Fibroblast of skin of right quadriceps (primary cell): ENCODE measurements at places on chromosomes 11 and 22.
A peak's percentile ranks its signal among the peaks of the same experiment; 100 is the strongest.

DNA sequence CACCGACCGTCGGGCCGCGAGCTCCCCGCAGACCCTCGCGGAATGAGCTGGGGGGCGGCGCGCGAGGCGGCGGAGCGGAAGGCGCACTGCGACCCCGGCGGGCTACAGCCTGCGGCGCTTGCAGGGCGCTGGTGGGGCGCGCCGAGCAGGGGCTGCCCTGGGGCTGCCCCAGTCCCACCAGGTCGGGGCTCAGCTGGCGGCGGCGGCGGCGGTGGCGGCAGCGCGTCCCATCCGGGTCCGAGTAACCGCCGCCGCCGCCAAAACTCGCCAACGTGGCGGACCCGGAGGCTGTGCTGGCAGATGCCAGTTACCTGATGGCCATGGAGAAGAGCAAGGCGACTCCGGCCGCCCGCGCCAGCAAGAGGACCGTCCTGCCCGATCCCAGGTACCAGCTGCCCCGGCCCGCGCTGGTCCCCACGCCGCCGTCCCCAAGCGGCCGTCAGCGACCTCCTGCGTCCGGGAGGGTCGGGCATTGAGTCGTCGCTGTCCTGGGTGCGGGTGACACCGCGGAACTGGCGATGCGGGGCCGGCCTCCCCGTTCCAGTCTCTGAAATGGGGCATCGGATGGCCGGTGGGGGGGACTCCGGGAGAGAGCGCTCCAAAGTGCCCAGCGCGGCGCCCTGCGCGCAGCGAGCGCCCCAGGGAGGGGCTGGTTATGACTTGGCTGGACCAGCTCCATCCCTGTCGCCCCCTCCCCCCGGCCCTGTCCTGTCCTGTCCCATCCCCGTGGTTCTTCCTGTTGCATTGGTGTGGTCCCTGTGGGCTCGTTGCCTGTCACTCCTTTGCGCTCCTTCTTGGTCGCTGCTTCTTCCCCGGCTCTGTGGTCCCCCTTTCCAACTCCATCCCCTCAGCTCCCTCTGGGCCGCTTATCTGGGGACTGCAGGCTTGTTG lies 63.5 kb downstream of the CRYBB2 start:
- DNase-seq: no peak

GRCh38 chr11:109264128-109264527 lies 157.9 kb upstream of the C11orf87 start:
- no peak for DNase-seq

- DNase-seq: peak; percentile 89
Observed at GRCh38 chr11:96149743-96150555, 193.0 kb downstream of the MAML2 start.

DNA sequence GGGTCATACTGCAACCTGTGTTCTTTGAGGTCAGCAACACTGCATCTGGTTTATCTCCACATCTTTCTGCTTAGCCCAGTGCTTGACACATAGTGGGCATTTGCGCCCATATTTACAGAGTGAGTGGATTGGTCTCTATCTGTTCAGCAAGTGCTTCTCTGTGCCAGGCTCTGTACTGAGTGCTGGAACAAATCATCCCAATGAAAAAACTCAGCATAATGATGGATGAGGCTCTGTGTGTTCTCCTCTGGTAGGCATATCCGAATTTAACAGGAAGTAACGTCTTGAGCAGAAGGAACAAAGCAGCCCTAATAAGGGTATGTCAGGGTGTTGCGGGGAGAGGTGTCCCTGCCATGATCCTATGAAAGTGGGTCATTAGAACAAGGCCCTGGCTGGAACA lies 46.0 kb downstream of the MCM5 start:
- DNase-seq: no peak

DNA sequence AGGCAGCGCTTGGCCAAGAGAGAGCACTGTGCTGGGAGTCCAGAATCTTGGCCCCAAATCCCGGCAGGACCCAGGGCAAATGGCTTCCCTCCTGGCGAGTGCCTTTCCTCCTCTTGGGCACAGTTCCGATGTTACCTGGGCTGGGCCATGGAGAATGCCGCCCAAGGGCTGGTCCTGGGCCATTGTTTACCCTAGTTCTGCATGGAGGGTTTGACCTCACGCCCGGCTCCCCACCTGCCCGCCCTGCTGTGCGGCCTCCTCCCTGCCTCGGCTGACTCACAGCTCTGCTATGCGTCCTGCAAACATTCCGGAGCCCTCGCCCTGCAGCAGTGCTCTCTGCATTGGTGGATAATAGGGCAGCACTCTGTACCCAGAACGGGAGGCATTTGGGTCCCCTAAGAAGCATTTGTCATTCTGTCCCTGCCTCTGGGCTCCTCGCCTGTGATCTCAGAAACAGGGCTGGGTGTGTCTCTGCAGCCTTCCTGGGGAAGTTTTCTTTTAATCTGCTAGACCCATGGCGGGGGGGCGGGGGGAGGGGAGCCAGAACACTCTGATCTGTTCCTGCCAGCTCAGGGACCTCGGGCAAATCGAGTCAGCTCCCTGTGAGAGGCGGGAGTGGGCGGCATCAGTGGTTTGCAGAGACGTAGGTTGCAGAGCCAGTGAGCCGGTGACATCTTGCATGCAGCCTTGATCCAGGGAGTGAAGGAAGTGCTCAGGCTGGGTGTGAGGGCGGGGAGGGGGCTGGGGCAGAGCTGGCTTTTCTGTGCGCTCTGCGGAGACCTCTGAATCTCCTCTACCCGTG lies 32.9 kb upstream of the SMIM38 start:
- peak; percentile 74 for DNase-seq

DNA sequence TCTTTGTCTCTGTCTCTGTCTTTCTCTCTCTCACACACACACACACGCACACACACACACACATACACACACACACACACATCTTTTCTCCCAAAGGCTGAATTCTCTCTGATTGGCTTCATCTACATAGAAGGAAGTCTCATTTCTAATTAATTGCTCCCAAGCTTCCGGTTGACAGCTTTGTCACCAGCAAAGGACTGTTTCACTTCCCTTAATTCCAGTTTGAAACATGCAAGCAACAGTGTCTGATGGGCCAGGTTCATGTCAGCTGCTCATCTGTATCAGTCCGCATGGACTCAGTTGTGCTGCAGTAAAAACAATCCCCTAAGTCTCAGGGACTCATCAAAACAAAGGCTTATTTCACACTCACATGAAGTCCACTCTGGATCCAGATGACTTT lies 16.2 kb upstream of the PVALB start:
- no peak for DNase-seq

DNA sequence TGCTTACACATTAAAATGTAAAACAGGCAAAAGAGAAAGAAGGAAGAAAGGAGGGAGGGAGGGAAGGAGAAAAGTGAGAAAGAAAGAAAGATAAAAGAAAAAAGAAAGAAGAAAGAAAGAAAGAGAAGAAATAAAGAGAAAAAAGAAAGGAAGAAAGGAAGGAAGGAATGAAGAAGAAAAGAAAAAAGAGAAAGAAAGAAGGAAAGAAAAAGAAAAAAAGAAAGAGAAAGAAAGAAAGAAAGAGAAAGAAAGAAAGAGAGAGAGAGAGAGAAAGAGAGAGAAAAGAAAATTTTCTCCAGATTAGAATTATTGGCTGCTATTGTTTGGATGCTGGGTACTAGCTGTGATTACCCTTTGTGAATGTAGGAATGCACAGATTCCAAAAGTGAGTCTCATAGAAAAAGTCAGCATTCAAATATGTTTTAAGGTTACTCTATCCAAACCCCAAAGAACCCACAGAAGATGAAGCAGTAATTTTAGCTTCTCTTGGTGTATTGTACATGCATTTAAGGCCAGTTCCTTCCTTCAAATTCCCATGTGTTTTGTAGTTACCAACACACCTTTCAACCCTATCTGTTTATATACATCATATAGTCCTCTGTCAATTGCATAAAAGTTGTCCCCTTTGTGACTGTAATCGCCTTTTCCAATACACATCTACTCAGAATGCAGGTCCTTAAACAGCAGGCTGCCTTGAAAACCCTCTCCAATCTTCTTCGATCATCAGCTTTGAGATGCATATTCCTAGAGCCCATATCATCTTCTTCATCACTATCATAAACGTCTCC lies 789 bp upstream of the FAM111A start:
- DNase-seq: peak; percentile 52

DNA sequence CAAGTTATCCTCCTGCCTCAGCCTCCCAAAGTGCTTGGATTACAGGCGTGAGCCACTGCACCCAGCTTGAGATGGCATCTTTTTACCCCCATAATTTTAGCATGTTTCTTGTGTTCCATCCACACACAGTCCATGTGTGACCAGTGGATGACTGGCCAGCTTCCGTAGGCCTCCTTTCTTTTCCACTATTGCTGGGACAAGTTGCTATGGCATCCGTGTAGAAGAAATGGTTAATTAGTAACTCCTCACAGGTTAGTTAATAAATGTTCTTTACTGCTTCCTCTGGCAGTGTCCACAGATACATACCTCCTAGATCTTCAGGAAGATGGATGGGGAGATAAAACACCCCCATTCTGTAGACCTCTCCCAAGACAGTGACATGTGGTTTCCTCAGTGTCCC lies 154.3 kb upstream of the RASSF10 start:
- DNase-seq: no peak

DNA sequence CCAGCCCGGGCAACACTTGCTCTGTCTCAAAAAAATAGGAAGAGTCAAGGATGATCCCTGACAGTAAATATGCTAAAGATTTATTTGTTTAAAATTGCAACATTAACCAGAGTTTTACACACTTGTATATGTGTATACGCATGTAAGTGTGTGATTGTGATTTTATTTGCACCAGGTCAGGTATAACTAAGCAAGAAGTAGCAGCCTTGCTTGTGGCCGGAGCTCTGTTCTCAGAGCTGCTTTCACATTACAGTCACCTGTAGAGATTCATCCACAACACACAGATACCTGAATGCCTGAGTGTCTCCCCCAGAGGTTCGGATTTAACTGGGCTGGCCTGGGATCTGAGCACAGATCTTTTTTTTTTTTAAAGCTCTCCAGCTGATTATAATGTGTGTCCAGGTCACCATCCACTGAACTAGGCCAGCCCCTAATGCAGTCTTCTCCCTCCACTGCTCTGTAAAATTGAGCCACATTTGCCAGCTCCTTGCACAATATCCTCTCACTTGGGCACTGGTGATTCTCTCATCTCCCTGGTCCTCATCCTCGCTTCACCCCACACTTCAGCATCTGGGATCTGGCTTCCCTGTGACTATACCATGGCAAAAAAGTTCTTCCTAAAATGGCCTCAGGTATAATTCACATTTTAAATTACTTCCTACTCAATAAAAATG lies 48.3 kb downstream of the LIF start:
- DNase-seq: no peak

DNA sequence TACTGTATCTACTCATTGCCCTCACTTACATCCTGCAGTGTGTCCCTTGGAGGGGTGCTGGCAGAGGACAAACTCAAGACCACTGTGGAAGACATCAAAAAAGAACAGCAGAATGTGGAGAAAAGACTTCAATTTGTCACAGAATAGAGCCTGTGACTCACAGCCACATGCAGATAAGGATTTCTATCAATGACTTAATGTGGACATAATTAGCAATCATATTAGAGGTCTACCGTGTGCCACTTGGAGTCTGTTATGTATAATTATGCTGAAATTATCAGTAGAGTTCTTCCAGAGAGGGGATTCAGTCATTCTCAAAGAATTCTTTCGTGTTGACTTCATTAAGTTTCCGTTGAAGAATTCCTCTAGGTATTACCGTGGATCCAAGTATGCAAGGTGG lies 473.5 kb downstream of the MIAT start:
- peak; percentile 41 for DNase-seq

DNA sequence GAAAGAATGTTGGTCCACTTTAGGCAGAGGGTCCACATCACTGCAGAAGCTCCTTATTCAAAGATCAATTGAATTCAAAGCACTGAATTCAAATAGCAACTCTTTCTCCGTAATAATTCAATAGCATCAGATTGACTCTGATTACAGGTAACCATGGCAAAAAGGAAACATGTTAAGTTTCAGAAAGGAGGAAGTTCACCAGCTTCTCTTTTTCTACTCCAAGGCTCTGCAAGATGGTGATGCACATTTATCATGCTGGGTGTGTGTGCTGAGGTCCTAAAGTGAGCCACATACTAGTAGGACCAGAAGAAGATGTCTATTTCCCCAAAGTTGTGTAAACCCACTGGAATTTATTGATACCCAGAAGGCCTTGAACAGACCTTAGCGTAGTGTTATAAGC lies 18.0 kb upstream of the DRD2 start:
- DNase-seq: no peak

DNA sequence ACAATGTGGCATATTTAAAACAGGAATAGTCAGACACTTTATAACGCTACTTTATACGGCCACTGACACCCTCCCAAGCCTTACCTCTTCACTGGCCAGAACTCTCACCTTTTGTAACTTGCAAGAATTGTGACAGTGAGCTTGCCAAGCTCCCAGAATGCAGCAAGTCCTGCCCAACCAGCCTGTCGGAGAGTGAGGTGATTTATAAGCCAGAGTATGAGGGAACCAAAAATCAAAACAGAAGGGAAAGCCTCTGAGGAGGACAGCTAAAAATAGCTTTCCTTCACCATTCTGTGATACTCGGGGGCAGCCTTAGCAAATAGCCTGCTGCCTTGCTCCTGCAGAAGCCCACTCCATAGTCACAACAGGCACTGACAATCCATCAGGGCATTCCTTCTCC lies 229.7 kb downstream of the FAM76B start:
- DNase-seq: no peak

- DNase-seq: no peak
Observed at GRCh38 chr11:130220311-130221035, 60.9 kb downstream of the ST14 start.

DNA sequence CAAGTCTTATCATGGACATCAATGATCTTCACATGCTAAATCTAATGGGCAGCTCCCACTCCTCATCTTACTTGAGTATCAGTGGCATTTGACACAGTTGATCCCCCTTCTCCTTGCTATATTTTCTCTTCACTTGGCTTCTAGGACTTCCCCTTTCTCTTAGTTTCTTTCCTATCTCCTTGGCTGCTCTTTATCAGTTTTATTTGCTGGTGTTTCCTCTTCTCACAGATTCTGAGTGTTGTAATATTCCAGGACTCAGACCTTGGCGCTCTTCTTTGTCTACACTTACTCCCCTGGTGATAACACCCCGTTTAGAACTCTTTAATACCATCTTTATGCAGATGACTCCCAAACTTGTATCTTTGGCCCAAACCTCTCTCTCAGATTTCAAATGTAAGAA lies 33.9 kb upstream of the RASSF10 start:
- DNase-seq: no peak

DNA sequence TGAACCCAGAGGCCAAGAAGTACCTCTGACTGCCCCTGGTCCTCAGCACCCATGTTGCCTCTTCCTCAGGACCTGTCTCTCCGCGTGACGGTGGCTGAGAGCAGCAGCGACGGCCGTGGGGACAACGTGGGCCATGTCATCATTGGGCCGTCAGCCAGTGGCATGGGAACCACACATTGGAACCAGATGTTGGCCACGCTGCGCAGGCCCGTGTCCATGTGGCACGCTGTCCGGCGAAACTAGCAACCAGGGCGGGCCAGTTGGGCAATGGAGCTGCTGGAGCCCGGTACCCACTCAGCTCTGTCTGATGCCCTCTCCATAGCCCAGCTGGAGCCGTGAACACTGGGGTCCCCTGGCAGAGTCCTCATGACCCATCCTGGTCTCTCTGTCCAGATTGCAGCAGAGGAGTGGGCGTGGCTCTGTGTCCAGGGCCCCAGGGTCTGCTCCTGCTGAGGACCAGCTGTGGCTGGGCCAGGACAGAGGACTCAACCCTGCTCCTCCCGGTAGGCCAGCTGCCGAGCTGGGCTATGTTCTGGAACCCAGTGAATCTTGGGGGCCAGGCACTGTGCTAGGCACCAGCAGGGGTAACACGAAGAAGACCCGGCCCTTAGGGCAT lies 8.0 kb upstream of the RHOD start:
- no peak for DNase-seq

GRCh38 chr11:120137187-120137610 lies 714 bp downstream of the TRIM29 start:
- no peak for DNase-seq

- no peak for DNase-seq
Observed at GRCh38 chr22:17851759-17852158, 77.5 kb upstream of the BID start.
